ENCODE measurements at places on chromosomes 13 and 19.

DNA sequence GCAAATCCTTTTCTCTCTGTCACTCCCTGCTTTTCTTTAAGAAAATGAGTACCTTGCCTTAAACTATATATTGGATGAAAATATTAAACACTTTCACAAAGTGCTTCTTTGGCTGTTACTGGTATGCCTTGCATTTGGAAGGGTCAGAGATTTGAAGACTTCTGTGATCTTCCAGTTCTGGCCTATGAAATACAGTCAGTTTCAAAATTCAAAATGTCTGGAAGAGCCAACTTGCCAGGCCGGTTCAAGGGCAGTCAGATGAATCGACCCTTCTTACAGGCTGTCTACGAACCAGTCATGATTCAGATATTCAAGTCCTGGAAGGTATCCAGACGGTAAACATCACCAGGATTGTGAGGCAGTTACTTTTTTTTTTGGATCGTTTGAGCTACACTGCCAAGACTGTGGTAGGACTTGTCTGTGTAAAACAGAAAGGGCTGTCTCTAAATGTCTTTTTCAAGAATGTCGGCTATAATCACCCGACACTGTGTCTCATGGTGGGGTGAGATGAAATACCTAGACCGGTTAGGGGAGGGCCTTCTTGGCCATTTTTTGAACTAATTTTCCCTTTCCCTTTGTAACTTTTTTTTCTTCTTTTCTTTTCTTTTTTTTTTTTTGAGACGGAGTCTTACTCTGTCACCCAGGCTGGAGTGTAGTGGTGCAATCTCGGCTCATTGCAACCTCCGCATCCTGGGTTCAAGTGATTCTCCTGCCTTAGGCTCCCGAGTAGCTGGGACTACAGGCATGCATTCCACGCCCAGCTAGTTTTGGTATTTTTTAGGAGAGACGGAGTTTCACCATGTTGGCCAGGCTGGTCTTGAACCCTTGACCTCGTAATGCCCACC lies 11.2 kb downstream of the ACTN4 start:
- DNase-seq, result peak; percentile 66

DNA sequence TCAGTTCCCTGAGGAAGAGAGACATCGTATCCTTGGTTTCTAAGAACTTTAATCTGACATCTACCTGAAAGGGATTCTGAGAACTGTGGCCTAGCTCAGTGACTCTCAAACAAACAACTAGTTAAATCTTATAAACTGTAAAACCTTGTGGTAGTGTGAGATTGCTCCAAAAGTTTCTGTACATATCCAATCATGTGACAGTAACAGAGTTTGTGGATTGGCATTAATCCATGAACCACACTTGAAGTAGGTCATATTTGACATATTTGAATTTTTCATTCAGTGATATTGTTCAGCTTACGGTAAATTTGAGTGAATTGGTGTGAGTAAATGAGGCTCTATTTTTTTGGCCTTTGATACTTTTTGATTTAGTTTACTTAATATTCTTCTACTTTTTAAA lies 15.0 kb downstream of the TDRD3 start:
- DNase-seq, result no peak

DNA sequence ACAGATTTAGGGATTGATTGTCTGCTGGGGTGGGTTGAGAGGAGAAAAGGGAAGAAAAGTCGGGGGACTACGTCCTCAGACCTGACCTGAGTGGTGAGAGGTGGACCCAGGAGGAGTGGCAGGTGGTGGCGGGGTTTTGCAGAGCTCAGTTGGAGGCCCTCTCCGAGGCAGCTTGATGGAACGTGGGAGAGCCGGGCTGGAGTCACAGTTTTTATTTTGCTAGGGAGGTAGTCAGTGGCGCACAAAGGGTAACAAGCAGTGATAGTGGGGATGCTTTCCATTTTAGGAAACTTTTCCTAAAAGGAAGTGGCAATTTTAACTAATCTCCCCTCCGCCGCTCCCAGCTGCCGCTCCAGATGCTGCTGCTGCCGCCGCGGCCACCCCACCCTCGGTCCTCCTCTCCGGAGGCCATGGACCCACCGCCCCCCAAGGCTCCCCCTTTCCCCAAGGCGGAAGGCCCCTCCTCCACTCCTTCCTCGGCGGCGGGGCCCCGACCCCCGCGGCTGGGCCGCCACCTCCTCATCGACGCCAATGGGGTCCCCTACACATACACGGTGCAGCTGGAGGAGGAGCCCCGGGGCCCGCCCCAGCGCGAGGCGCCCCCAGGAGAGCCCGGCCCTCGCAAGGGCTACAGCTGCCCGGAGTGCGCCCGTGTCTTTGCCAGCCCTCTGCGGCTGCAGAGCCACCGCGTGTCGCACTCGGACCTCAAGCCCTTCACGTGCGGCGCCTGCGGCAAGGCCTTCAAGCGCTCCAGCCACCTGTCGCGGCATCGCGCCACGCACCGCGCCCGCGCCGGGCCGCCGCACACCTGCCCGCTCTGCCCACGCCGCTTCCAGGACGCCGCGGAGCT lies 1.1 kb upstream of the ZNF581 start:
- DNase-seq, result no peak

DNA sequence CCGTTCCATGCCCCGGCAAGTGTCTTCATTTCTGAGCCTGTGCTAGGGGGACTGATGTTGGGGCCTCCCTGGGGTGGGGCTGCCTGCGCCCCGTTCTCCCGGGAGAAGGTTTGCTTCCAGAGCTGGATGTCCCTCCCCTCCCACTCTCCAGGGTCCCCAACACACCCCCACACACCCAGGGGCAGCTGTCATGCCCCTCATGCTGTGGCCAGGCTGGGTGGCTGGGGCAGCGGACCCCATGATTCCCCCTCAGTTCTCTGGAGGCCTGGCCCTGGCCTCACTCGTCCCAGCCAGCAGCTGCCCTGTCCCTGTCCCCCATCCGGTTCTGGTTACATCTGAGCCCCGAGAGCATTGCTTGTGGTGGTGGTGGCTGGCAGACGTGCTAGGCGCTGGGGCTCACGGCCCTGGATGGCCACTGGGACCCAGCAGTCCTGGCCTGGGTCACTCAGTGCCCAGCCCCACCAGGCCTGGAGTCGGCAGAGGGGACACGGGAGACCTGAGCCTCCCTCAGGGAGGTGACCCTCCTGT lies 184.8 kb downstream of the KDM4B start:
- no peak for DNase-seq

DNA sequence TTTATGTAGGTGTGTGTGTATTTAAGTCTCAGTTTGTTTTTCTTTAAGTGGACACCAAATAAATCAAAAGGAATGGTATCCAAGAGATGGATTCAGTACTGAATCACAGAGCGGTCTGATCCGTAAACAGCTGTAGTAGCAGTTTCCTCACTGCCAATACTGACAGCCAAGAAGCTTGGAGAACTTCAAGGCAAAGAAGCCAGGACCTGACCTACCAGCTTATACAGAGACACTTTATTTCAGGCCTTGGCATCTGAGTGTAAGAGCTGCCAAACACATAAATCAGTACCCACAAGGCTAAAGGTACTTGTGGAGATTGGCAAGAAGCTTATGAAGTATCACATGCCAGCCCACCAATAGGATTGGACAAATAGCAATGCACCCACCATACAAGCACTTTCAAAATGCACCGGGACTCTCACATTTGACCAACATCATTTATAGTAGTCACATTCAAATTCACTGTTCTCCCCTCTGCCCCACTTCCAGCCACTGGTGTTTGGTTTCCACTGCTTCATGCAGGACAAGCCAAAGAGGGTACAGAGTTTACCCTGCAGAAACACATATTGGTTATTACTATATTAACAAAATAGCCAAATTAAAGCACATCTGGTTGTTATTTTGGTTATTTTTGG lies 357.9 kb downstream of the KLF12 start:
- no peak for DNase-seq

GRCh38 chr13:22000191-22000590 lies 329.3 kb downstream of the FGF9 start:
- no peak for DNase-seq

- no peak for DNase-seq
These were observed 2.2 kb downstream of the LHFPL6 start for GRCh38 chr13:39600766-39601165.

- DNase-seq, result peak; percentile 45
These were observed 21.0 kb downstream of the EPSTI1 start for GRCh38 chr13:42970824-42971690.

- DNase-seq, result no peak
These were observed 24.6 kb upstream of the KLF12 start for GRCh38 chr13:74158571-74159352.

- DNase-seq, result no peak
These were observed 477.3 kb downstream of the LIG4 start for GRCh38 chr13:107738004-107738403.

- no peak for DNase-seq
These were observed 824.0 kb downstream of the PCDH9 start for GRCh38 chr13:66405908-66406802.

DNA sequence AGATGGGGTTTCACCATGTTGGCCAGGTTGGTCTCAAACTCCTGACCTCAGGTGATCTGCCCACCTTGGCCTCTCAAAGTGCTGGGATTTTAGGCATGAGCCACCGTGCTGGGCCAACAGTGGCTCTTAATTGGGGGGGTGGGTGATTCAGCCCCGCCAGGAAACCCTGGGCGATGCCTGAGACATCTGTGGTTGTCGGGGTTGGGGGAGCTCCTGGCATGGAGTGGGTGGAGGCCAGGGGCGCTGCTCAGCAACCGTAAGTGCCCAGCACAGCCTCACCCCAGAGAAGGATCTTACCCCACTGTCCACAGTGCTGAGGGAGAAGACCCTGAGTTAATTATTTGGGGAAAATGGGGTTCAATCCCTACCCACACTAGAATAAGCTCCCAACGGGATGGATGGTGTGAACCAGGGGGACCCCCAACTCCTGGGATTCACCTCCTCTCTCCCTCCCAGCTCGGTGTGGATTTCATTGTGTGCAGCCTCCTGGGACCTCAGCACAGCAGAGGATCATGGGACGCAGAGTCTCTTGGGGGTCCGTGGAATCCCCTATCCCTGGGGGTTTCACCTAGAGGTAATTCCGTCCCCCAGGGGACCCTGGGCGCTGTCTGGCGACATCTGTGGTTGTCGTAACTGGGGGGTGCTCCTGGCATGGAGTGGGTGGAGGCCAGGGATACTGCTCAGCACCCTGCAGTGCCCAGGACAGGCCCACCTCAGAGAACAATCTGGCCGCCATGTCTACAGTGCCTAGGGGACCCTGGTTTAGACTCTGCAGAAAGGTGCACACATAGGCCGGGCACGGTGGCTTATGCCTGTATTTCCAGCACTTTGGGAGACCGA lies 68.9 kb downstream of the GADD45B start:
- no peak for DNase-seq

DNA sequence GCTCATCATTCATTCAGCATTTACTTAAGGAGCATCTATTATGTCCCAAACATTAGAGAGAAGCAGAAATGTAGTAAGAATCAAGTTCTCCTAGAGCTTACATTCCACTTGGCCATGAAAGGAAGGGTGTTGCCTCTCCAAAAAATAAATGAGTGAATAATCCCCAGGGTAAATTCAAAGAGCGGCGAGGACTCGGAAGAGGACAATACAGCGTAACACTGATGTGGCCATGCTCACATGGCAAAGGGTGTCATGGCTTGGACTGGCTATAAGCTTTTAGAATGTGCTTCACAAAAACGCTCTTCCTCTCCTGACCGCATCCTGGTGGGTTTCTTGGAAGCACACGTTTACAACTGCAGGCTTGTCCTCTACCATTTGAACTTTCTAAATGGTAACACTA lies 290.2 kb downstream of the IRS2 start:
- no peak for DNase-seq

DNA sequence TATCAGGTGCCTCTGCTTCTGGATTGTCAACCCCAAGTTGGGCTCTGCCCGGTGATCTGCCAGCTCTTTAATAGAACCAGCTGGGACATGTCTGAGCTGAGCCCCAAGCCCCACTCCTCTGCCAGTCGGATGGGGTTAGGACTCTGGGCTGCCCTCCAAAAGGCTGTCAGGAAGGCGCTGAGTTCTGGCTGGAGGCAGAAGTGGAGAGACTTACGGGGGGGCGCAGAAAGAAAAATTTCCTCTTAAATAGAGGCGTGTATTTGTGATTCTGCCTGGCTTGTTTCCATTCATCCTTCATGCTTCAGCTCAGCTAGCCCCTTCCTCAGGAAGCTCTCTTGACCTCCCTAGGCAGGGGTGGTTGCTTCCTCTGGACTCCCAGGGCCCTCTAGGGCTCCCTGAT lies 985 bp upstream of the KCNK6 start:
- DNase-seq, result no peak

GRCh38 chr19:14477418-14478112 lies 2.4 kb upstream of the PTGER1 start:
- no peak for DNase-seq

- DNase-seq, result no peak
These were observed 19.4 kb downstream of the BRCA2 start for GRCh38 chr13:32334671-32335070.

GRCh38 chr19:7214324-7215089 lies 79.7 kb downstream of the INSR start:
- DNase-seq, result no peak

- no peak for DNase-seq
These were observed 24.2 kb downstream of the KEAP1 start for GRCh38 chr19:10478903-10479384.

DNA sequence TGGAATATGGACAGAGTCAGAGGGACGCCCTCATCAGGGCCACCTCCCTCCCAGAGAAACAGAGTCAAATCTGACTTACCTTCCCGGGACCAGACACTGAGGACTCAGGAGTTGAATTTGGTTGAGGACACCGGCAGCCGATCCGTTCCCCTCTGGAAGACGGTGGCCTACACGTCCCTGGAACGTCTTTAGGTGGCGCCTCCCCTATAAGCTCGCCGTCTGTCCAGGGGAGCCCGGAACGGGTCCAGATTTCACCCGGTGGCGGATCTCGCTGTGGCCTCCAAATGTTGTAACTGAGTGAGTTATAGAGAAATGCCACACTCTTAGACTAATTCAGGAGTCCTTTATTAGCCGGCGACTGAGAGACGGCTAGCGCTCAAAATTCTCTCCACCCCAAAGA lies 9.0 kb downstream of the TNFSF14 start:
- DNase-seq, result no peak

- DNase-seq, result no peak
These were observed 130.8 kb upstream of the MCF2L start for GRCh38 chr13:112838038-112838841.

- DNase-seq, result no peak
These were observed 321.9 kb downstream of the FOXO1 start for GRCh38 chr13:40344270-40345148.

- DNase-seq, result no peak
These were observed 8.5 kb downstream of the ILF3 start for GRCh38 chr19:10662384-10663251.

- DNase-seq, result no peak
These were observed 12.8 kb upstream of the UPF3A start for GRCh38 chr13:114268344-114269280.

GRCh38 chr13:36345438-36346221 lies 564 bp downstream of the SPART start:
- DNase-seq, result no peak

- no peak for DNase-seq
These were observed 1.1 kb upstream of the HMGB1 start for GRCh38 chr13:30466841-30467252.

DNA sequence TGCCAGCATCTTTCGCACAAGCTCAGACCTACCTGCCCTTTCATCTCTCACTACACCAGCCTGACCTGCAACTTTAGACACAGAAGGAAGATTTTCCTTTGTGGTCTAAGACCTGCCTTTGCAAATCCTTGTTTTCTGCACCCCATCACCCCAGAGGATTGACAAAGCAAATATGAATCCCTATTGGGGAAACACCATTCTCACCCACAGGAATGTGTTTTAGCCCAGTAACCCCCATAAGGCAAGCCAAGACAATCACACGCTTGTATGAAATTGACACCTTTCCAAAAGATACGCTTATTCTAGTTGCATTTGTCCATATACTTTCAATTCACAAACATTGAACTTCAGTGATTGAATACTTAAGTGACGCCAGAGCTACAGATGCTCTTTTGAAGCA lies 55.7 kb downstream of the SPATA13 start:
- no peak for DNase-seq

All from HuH-7 (cell line).